ENCODE measurements at places on chromosomes 6 and 20.

DNA sequence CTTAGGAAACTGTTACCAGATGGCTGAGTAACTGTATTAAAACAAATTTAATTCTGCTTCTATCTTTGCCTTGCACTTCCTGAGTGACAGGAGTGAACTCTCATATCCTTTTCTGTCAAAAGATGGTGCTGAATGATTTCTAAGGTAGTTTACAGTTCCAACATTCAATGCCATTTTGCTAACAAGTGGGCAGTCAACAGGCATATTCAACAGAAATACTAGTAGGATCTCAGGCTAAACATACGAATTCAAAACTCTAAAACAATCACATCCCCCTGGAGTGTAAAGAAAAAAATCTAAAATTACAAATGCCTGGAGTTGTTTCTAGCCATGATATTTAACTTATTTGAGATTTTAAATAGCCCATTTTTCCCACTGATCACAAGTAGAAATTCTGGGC, 6.7 kb downstream of the PSMB9 start:
- no peak for DNase-seq

- no peak for DNase-seq
These were observed 34.4 kb upstream of the ZFAND3 start for GRCh38 chr6:37785002-37785662.

GRCh38 chr6:111536910-111537527, 54.0 kb upstream of the REV3L start:
- no peak for DNase-seq

- no peak for DNase-seq
These were observed 532 bp downstream of the TMEM74B start for GRCh38 chr20:1184260-1184637.

DNA sequence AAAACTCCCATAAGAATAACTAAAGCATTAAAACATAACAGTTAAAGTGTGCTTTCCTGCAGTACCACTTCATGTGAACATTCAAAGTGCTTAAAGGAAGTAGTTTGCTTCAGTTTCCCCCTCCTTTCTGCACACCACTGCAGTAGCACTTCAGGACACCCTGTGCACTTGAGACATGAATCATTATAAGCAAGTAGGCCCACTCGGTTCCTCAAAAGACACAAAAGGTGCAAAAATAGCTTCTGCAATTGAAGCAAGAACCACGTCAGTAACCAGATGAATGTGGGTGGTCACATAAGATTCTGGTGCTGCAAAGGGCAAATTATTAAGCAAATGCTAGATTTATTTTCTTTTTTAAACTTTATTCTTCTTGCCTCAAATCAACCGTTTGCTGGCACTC, 160.6 kb downstream of the HIVEP2 start:
- DNase-seq = no peak

DNA sequence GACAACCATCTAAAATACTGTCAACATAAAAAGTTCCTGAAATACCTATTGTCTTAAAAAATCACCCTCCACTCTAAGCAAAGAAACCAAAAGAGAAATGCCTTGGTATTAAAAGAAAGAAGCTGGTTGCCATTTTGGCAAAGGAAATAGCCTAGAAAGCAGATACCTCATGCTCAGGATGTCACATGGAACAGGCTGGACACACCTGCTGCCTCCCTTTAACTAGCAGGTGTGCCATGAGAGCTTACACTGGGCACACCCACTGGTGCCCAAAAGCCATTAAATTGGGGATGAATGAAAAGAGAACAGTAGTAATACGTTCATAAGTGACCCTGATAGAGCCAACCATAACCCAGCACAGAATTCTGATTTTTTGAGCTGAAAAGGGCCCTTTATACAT, 1.5 kb downstream of the SLC23A2 start:
- no peak for DNase-seq

GRCh38 chr6:56238352-56238751, 9.0 kb downstream of the COL21A1 start:
- DNase-seq = no peak

GRCh38 chr6:29631209-29631810, 1.7 kb downstream of the GABBR1 start:
- DNase-seq = no peak

- DNase-seq = no peak
These were observed 171.3 kb downstream of the CDC5L start for GRCh38 chr6:44558832-44559251.

GRCh38 chr6:16660157-16660497, 101.1 kb downstream of the ATXN1 start:
- no peak for DNase-seq

DNA sequence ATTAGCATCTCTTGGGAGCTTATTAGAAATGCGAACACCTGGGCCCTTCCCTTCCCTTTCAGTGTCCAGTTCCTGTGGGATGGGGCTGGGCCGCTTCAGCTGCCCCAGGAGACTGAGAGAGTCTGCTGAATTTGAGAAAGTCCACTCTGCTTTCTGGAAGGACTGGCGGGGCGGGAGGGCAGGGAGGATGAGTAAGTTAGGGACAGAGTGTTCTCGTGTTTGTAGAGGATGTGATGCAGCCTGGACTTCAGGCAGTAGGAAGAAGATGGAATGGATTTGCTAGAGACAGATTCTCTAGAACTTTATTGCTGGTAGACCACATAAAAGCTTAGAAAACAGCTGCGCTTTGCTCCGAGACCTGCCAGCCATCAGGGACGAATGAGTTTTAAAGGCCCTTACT, 1.1 kb upstream of the TULP4 start:
- DNase-seq = no peak

DNA sequence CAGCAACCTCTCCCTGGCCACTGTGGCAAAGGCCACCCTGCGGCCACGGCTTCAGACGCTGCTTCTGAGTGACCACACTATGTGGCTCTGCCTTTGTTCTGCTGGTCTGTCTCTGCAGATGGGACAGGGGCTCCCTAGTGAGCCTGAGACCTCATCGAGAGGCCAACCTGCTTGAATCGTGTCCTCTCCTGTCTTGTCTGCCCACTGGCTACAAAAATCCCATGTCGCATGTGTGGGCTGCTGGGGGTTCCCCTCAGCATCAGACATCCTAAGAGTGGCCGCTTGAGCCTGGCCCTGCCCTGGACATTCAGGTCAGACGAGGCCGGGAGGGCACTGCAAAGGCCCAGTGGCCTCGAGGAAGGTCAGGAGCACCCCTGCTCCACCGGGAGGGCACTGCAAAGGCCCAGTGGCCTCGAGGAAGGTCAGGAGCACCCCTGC, 222.9 kb downstream of the DLL1 start:
- no peak for DNase-seq

DNA sequence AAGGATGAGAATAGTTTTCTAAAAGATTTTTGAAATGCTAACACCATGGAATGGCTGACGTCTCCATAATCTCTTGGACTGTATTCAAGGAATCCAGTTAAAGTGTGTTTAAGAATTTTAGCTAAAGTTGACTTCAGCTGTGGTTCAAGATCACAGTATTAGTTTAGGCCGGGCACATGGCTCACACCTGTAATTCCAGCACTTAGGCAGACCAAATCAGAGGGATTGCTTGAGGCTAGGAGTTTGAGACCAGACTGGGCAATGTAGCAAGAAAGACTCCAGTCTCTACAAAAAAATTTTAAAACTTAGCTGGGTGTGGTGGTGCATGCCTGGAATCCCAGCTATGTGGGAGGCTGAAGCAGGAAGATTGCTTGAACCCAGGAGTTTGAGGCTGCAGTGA, 68.2 kb downstream of the RFPL4B start:
- DNase-seq = no peak

DNA sequence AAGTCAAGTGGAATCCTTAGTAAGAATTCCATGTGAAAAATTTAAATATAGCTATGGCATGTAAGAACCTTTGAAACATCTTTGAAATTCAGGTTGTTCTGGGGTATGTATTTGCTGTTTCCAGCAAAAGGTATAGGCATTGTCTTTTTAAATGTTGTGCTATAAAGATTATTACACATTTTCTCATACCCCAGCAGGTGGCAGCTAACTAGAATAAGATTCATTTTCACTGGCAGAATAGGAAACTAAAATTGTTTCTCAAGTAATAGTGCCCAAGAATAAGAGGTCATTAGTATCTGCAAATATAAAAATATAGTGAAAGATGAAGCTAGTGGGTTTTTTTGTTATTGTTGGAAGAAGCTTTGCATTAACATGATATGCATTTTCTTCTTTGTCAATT, 1.8 kb downstream of the GRIK2 start:
- DNase-seq = no peak

DNA sequence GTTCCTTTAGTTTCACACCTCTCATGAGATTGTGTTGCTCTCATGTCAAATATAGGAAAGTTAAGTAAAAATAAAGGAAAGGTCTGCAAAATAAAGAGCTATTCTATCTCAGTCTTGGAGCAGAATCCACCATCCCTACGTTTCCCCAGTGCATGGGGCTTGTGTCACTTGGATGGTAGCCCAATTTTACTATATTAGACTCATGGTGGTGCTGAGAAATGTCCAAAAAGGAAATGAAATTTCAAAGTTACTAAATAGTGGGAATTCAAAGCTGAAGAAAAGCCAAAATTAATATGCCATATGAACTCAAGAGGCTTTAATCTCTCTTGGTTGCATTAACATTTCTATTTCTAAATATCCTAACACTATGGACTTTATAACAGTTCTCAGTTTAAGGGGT, 1283.3 kb upstream of the GJE1 start:
- no peak for DNase-seq
